ENCODE measurements at places on chromosomes 1 and 21. TPM values are rescaled to one million over a fixed set of nuclear protein-coding genes. Genes with fewer than 3 reads are reported as not detected.

GRCh38 chr1:231240531-231240882, 505 bp upstream of the GNPAT start:
- DNase-seq: no peak

GRCh38 chr1:43334453-43335205, 3.0 kb upstream of the MPL start:
- DNase-seq: no peak

DNA sequence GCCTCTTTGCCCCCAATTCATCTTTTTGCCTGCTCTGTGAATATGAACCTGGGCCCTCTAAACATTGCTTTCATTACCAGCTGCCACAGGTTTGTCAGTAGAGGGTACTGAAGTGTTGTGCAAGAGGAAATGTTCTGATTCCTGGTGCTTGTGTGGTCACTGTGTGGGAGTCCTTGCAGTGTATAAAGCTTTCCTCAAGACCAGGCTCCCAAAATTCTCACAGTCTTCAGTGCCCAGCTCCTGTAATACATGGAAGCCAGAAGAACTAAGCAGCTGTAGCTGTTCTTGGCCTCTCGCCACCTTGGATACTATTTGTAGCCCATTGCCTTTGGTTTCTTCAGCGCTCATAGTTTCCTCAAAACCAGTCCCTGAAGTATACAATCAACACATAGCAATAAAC, 1046.2 kb downstream of the BRINP3 start:
- no peak for DNase-seq

GRCh38 chr1:234611225-234611846, 1.4 kb upstream of the IRF2BP2 start:
- no peak for DNase-seq

- DNase-seq: no peak
Measured at GRCh38 chr1:27713139-27713725, 12.5 kb upstream of the FAM76A start.

DNA sequence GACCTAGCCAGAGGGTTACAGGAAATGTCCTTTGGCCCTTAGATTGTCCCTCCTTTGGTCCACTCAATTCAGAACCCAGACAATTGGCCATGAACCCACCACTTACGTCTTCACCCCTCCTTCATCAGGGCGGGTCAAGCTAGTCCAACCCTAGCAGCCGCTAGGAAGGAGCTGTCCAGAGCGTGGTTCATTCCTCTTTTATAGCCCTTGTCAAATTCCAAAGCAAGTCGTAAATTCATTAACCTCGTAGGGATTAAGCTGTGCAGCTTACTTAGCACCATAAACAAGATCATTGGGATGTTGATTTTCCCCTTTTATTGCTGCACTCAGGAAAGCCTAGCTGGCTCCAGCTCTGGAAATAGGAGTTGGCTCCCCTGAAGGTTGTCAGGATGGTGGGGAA, 90.1 kb downstream of the TMEM53 start:
- no peak for DNase-seq

DNA sequence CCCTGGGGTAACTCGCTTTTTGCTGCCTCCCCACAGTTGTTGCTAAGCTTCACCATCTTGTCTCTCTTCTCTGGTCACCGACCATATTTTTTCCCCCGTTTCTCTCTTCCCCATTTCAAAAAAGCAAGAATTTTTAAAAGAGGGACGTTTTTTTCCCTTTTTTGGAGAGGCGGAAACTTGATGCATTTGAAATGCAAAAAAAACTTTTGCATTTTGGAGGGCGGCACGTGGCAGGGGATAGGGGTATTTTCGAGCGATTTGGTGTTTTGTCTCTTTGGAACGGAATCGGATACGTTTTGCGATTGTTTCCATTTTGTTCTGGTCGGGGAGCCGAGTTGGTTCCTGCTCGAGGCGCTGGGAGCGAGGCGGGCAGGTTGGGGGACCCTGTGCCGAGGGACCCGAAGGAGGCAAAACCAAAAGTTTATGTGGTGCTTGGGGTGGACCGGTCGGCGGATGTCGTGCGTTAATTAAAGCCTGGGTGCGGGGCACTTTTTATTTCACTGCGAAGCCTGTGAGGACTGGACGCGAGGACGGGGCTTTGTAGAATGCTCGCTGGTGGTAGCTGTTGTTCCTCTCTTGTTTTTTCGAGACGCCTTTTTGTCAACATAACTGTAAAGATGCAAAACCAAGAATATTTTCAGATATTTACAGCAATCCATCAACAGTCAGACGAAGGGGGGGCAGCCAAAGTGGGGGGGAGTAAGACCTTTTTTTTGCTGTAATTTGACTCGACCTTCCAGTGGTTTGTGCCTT, 884 bp downstream of the H3-3A start:
- peak; percentile 12 for DNase-seq

AGT gene
- total RNA-seq: 0.66 TPM

Data from activated T-cell treated with anti-CD3 and anti-CD28 coated beads, Interleukin-2, amount 50 U/mL, for 4 hours (primary cell).